ENCODE measurements at places on chromosomes 2 and 18.

GRCh38 chr2:55001716-55002115, 48.5 kb downstream of the RTN4 start:
- no peak for DNase-seq

- no peak for DNase-seq
These were observed 1435.7 kb upstream of the DDX18 start for GRCh38 chr2:116378786-116379185.

DNA sequence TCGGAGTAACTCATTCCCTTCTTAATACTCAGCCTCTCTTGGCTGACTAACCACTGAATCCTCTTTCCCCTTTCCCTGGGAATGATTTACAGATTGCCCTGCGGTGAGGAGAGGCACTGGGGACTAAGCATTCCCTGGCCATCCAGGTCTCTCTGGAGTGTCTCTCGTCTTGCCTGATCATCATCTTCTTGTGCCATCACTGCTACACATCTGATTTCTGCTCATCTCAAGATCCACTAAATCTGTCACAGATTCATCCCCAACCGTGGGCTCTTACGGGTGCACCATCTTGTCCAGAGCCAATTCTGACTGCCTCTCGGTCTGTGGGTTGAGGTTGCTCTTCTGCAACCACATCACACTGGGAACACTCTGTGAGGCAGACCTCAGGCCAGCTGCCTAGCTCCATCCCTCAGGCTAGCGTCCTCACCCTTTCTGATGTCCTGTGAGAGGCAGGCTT, 12.0 kb downstream of the SFTPB start:
- no peak for DNase-seq

GRCh38 chr2:53829273-53829979, 30.3 kb downstream of the GPR75 start:
- DNase-seq: no peak

DNA sequence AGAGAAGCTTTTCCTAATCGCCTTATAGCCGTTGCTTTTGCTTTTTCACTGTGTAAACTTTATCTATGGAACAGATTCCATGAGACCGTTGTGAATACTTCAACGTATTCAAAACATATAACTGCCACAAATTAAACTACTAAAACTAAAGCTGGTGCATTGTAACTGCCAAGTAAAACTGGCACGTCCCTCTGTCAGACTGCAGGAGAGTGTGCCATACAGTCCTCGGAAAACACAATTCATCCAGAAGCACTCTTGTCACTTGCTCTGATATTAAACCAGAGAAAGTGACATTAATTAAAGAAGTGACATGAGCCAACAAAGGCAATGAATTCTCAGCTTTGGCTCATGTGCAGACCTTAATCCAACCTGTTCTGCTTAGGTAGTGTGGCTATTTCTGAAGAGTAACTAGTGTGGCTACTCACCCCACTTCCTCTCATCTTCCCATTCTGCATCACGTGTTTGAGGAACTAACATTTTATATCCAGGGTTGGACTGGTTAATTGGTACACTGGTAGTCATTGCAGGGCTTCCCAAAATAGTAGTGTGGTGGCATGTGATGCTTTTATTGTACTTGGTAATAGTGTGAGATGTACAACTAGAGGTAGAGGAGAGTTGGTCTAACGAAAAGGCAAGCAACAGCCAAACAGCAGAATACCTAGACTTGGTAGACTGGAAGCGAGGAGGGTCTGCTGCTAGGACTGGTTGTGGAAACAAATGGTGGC, 9.7 kb downstream of the VRK2 start:
- DNase-seq: no peak

DNA sequence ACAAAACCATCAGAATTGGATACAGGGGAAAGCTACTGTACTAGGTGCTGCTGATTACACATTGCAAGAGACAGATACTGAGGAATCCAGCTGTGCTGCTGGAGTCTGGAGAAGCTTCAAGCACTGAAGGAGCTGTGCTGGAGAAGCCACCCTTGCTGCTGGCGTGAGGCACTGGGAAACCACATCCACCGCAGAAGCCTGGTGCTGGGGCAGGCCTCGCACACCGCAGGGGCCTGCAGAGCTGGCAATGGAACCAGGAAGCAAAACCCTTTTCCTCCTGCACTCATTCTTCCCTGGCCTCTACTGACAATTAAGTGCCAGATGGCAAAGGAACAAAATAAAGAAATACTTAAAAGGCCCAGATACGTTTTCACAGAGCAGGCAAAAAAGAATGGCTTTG, 94.4 kb upstream of the MSH6 start:
- peak; percentile 5 for DNase-seq

- DNase-seq: no peak
These were observed 31.9 kb upstream of the CEP68 start for GRCh38 chr2:65024149-65024829.

DNA sequence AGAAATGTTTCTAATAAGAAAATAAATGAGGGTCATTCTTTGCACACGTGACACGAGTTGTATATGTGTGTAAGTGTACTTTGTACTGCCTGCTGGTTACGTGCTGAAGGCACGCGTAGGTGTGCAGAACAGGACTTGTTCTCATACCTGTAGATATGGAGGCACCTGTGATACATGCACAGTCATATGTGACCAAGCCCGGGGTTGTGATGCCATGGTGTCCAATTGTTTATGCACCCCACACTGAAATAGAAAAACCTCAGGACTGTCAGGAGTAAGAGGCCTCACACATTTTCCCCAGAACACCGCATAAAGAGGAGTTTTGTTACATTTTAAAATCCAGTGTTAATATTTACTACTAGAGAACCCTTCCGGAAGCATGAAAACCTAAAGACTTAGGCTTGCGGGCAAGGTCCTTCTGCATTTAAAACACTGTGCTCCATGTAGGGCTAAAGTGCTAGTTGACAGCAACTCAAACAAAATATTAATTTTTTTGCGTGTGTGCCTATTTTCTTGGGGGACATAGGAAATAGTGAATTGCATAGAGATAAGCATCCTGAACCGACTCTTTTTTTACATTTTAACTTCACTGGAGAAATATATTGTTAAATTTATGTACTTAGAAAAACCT, 9.3 kb downstream of the TSHZ1 start:
- DNase-seq: no peak

- no peak for DNase-seq
These were observed 32.1 kb upstream of the RHOB start for GRCh38 chr2:20414806-20415205.

- no peak for DNase-seq
These were observed 12.2 kb upstream of the ATP6V1B1 start for GRCh38 chr2:70923378-70924015.

DNA sequence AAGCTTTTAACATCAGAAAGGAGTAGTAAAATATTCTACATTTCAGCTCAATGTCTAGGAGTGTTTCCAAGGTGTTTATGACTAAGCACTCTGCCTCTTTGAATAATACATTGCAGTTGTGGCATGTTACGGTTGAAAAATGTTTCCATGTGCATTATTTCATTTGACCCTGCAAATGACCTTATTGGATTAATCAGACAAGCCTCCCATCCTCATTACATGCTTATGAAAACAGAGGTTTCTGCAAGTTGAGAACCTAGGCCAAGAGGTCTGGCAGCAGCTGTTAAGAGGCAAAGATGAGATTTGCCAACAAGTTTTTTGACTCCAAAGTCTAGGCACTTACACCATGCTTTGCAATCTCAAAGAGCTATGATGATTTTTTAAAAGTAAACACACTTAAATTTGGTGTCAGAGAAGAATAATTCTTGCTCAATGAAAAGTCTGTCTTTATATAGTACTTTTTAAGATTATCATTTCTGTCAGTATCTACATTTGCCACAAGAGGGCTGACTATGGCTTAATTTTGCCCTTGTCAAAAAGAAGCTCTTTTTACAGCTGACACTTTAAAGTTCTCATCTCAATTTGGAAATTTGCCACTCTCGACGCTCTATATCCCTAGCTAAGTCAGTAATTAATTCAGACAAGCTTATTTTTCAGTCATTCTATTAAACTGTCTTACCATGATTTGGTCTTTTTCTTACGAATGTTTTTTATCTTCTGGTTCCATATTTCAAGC, 260.6 kb downstream of the PAX3 start:
- DNase-seq: no peak

DNA sequence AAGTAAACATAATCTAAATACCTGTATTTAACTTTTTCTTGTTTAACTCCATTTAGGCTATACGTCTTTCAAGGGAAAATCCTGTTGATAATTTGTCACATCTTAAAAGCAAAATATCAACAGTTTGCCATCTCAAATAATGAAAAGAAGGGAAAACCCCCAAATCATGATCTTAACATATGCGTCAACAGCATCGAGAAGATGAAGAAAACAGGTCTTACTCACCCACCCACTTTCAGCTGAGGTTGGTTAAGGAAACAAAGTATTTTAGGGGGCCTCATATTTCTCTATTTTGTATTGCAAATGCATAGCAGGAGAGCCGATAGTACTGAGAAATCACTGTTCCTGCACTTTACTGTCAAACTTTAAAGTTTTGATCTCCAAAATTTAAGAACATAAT, 143.1 kb upstream of the COPS8 start:
- no peak for DNase-seq

DNA sequence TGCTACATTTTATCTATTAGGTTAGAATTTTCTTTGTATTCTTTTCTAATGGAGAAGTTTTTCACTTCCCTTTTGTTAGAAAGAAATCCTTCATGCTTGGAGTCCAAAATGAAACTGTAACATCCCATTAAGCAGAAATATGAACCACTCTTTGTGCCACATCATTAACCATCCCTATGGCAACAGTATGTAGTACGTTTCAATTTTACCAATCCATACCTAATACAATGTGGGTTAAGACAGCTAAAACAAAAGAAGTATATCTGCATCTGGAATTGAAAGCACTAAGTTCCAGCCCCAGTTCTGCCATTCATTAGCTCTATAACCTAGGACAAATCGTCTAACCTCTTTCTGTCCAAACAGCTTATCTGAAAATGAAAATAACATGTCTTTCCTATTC, 409.2 kb upstream of the SPHKAP start:
- no peak for DNase-seq

DNA sequence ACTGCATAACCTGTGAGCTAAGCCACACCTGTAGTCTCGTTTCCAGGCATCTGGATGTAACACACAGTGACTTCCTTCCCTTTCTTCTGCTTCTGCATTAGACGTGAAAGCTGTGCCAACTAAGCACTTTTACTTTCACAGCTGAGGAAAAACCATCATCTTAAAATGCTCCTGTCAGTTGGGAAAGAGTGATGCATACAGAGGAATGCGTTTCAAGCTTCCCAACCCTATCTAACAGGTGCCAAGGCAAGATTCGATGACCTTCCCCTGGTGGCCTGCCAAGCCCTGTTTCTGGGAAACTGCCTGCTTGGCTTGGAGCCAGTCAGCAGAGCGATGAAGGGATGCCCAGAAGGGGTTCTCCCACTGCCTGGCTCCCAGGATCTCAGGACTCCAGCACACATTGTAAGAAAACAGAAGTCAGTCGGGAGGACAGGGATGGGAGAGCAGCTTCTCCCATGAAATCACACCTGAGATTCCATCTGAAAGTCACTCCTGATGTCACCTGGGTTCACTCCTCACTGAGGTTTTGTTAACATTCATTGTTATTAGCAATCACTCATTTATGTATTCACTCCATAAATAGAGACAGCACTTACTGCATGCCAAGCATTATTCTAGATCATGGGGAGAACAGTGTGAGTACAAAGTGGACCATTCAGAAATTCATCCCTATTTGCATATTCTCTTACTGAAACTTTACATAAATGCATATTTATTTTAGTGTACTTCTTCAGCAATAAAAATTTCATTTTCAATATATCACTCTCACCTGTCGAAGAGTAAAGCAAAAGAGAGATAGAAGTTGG, 64.1 kb downstream of the DTNA start:
- peak; percentile 75 for DNase-seq

DNA sequence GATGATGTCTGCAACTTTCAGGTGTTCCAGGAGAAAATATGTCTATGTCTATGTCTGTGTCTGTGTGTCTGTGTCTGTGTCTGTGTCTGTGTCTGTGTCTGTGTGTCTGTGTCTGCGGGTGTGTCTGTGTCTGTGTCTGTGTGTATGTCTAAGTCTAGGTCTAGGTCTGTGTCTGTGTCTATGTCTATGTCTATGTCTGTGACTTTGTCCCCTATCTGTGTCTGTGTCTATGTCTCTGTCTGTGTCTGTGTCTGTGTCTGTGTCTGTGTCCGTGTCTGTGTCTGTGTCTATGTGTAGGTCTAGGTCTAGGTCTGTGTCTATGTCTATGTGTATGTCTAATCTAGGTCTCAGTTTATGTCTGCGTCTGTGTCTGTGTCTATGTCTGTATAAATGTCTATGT, 10.5 kb downstream of the IL1R2 start:
- no peak for DNase-seq

DNA sequence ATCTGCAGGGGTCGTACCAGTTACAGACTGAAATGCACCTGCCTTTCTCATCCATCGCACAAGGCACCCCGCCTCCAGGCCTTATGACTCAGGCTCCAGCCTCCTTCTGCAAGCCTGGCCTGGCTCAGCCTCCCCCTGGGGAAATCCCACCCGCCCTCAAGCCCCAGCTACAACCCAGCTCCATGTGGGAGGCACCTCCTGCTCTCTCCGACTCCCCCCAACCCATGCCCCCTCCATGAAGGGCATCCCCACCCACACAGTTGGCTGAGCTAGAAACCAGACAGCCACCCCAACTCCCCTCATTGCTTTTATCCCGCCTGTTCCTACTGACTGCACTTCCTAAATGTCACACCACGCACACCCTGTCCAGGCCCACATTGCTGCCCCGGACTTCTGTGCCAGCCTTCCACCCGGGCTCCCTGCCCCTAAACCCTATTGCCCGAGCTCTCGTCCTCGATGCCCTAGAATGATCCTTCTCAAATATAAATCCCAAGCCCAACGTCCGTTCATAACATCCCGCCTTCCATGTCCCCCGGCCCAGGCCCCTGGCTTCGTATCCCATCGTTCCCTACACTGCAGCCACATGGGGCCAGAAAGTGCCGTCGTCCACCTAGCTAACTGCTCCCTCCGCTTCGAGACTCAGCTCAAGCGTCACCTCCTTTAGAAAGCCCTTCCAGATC, 9.9 kb downstream of the DNMT3A start:
- DNase-seq: no peak

- DNase-seq: peak; percentile 45
These were observed 5.2 kb downstream of the TTC39C start for GRCh38 chr18:24019641-24020331.

GRCh38 chr2:6079405-6079804, 387.2 kb downstream of the SOX11 start:
- DNase-seq: no peak

GRCh38 chr18:27824841-27825681, 351.9 kb downstream of the CDH2 start:
- no peak for DNase-seq

Data from muscle of leg (tissue), 16 donors.